ENCODE measurements at places on chromosomes 2 and 18.

GRCh38 chr2:226215902-226216503 lies 583.6 kb downstream of the IRS1 start:
- peak; percentile 55 for DNase-seq

GRCh38 chr2:69848186-69848790 lies 18.8 kb downstream of the GMCL1 start:
- DNase-seq = no peak

GRCh38 chr2:154992826-154993225 lies 294.3 kb downstream of the KCNJ3 start:
- DNase-seq = no peak

DNA sequence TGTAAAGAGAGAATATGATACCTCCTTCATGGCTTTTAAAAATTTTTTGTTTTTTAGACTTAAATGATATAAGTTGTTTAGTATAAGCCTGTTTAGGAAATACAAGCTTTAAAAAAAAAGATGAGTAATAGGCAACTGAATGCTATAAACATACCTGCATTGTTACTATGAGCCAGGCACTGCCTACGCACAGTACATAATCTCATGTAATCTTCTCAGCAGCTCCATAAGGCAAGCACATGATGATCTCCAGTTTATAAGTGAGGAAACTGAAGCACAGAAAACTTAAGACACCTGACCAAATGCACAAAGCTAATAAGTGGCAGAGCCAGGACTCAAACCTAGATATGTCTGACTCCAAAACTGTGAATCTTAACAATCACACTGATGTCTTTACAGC lies 156.3 kb upstream of the SLC1A4 start:
- no peak for DNase-seq

- no peak for DNase-seq
Measured at GRCh38 chr18:76428396-76429261, 66.4 kb downstream of the ZNF516 start.

DNA sequence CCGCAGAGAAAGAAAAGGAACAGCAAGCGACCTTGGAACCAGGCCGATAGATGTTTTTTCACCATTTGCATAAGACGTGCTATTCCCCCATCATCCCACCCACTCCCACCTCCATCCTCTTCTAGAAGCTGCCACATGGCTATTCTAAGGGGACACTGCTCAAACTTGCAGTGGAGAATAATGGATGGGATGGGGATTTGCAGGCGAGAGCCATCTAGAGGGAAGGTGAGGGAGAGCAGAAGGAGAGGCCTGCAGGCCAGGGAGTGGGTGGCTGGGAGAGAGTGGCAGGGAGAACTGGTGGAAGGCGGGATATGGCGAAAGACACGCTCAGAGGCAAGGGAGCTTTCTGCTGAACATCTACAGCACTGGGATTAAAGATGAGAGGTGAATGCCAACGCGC lies 84.9 kb downstream of the MAPK4 start:
- no peak for DNase-seq

DNA sequence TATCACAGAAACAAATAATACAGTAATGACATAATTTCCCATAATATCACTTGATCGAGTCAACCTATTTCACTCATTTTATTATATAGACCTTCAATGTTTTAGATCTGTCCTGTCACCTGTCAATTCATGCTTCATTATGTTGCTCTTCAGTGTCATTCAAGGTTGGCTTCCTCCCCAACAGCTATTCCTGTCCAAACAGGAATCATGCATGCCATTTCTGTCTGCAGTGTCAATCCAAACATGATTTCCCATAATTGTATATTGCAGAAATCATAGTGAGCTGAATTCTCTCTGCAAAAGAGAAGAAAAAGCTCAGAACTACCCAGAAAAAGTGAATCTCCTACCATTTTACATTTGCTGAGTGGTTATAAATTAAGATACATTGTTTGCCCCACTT lies 628.6 kb downstream of the NR4A2 start:
- no peak for DNase-seq

GRCh38 chr2:187482796-187483195 lies 34.7 kb upstream of the CALCRL start:
- no peak for DNase-seq

DNA sequence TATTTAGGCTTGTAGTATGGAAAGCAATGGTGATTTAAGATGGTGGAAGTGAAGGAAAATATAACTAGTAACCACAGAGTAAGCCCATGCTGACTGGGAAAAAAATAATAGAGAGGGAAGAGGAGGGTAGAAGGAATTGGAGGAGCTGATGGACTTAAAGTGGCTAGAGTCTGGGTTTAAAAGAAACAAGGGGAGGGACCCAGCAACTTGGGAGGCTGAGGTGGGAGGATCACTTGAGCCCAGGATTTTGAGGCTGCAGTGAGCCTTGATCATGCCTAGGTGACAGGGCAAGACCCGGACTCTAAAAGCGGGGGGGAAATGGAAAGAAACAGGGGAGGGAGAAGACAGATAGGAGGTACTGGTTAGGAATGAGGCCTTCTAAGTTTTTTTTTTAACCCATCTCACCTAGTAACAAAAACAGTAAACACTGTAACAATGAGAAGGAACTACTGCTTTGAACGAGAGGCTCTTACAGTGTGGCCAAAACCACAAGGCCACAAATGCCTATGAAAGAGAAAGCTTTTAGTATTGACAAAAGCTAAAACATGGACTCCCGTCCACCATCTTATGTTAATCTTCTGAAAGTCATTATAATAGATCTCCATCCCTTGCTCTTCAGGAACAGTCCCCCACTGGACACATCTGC lies 26.6 kb downstream of the METTL8 start:
- no peak for DNase-seq

All from NCI-H1417 (cell line).